ENCODE measurements at places on chromosomes 3 and 15.

- no peaks in the 10 kb centered on the region for H3K4me1 ChIP-seq
- H3K36me3 ChIP-seq: no peaks in the 10 kb centered on the region
- H3K4me3 ChIP-seq: no peak overlapping the region
- H3K27me3 ChIP-seq: peaks cover 44% of the 10 kb centered on the region
Observed at GRCh38 chr15:100049483-100049882, 292.3 kb downstream of the ADAMTS17 start.

DNA sequence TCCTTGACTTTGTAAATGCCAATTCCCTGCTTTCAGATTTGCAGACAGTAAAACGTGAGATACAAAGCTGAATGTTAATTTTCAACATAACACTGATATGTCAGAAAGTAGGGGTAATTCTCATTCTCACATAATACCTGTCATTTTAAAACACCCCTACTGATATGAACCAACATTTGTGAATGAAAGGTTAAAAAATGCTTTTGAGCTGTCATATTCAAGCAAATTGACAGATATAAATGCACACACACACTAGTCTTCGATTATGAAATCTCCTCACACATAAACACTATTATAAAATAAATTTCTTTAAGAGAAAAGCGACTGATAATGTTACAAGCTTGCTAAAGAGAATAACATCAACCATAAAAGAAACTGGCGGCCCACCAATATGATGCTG is 128.8 kb downstream of the PEAK1 start:
- H3K27me3 ChIP-seq: no peaks in the 10 kb centered on the region
- no peaks in the 10 kb centered on the region for H3K4me1 ChIP-seq
- no peaks in the 10 kb centered on the region for H3K36me3 ChIP-seq
- H3K4me3 ChIP-seq: no peak overlapping the region

DNA sequence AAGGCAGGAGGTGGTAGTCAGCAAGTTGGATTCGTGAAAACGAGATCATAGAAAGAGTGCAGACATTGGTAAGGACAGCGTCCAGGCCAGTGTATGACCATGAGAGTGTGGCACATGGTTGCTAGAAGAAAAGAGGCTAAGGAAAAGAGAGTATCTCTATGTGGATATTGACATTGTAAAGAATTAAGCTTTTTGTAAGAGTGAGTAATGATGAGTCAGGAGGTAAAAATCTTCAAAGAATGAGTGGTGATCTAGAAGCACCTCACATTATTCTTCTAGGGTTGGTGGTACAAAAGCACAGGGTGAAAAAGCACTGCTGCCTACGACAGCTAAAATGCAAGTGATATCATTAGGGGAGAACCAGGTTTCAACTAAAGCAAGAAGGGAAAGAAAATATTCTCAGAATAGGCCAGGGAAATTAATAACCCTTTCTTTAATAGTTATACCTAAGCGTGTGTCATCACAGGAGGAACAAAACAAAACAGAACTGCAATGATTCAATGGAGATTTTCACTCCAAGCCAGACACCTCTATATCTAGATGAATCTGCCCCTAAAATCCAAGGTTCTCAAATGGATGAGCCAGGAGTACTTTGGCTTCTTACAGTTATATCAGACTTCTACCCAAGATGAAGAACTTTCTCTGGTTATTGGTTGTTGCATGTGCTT is 884.7 kb downstream of the NAALADL2 start:
- no peaks in the 10 kb centered on the region for H3K36me3 ChIP-seq
- no peaks in the 10 kb centered on the region for H3K27me3 ChIP-seq
- no peak for DNase-seq
- no peak overlapping the region for H3K4me3 ChIP-seq
- no peak overlapping the region for H3K27ac ChIP-seq

DNA sequence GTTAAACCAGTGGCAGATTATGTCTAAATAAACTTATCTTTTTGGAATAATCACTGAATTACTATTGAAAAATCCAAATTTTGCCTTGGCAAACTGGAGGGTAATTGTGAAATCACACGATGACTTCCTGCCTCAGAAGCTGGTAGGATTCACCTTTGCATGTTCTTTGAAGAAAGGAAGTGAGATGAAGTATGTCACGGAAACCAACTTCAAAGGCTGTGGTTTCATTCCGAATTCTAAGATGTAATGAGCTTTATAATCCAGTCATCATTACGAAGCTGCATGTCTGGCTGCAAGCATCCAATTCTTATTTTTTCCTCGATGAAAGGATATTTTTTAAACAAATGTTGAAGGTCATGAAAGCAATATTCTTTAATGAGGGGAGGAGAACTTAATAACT is 15.0 kb upstream of the ZBED2 start:
- H3K4me3 ChIP-seq: no peak overlapping the region
- no peak overlapping the region for H3K27ac ChIP-seq
- no peaks in the 10 kb centered on the region for H3K27me3 ChIP-seq
- no peaks in the 10 kb centered on the region for H3K4me1 ChIP-seq
- no peaks in the 10 kb centered on the region for H3K36me3 ChIP-seq
- DNase-seq: no peak
